SW 1271 (cell line): ENCODE measurements at places on chromosomes 3 and 15.

GRCh38 chr3:119600732-119601131 lies 3.0 kb downstream of the PLA1A start:
- no peak for DNase-seq

DNA sequence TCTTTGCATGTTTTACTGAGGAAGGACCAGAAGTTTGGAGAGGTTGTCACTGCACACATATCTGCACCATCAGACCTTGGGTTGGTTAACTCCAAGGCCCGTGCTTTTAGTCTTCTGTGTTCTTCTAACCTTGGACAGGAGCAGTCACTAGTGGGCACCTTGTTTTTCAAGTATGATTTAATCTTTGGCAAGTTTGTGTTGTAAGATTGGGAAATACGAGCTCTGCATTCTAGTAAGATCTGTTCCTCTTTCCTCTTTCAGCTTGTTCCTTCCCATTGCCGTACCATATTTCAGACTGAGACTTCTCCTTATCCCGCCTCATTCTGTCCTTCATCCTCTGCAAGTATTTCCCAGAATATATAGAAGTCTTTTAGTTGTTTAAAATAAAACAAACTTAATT lies 5.1 kb downstream of the TMOD2 start:
- no peak for DNase-seq

DNA sequence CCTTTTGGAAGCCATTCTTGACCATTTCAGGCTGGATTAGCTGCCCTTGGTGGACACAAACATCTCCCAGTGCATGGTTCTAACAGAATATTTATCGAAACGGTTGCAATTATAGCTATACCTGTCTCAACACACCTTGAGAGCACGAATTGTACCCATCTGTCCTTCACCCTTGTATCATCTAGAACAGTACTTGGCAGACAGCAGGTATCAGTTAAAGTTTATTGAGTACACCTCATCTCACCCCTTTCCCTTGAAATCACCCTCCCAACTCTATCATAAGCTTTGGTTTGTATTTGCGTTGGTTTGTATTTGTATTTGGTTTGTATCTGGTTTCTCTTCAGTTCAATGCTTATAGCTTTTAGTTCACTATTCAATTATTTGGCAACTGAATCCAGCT lies 12.4 kb downstream of the TSPAN3 start:
- DNase-seq, result no peak

GRCh38 chr15:33116198-33116597 lies 78.3 kb downstream of the FMN1 start:
- DNase-seq, result no peak

DNA sequence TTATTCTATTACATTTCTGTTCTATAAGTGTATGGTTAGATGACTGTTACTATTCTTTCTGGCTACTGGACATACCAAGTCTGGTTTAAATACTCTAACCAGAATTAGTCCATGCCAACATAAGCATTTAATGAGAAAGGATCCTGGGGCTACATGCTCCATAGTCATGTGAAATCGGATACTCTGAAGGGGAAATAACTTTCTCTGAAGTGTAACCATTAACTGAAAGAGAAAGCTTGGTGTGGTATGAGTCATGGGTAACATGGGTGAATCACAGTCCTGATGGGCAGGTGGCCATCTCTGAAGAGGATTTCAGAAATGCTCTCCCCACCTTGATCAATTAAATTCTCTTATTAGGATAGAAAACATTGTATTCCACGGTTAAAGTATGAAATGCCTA lies 69.4 kb downstream of the FHIT start:
- DNase-seq, result no peak

DNA sequence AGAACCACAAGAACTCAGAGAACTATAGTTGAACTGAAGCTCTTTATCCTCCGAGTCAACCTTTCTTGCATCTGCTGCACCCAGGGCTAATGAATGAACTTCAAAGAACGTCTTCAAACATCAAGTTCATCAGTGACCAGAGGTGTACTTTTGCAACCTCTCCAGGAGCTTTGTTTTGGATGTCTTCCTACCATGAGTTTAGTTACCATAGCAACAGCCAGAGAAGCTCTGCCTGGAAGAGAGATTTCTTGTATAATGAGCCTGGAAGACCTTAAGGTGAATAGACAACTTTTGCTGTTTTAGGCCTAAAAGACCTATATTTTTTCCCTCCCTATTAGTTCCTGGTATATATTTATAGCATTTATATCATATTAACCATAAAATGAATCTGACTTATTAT lies 9.1 kb downstream of the ACTC1 start:
- no peak for DNase-seq

DNA sequence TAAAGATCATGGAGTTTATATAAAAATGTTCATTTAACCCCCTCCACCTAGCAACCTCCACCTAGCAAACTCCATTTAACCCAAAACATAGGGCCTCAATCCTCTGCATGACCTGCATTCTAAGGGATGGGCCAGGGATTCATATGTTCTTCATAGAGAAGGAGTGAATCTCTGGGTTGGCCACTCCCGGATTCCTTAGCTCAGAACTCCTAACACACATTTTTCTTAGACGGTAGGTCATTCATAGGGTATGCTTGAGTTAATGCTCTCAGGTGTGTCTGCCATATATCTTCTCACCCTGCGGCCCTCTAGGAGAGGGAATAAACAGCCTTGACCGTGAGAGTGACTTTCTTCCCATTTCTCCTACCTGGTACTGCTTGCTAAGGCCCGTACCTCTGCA lies 102.0 kb upstream of the IGSF10 start:
- DNase-seq, result no peak

DNA sequence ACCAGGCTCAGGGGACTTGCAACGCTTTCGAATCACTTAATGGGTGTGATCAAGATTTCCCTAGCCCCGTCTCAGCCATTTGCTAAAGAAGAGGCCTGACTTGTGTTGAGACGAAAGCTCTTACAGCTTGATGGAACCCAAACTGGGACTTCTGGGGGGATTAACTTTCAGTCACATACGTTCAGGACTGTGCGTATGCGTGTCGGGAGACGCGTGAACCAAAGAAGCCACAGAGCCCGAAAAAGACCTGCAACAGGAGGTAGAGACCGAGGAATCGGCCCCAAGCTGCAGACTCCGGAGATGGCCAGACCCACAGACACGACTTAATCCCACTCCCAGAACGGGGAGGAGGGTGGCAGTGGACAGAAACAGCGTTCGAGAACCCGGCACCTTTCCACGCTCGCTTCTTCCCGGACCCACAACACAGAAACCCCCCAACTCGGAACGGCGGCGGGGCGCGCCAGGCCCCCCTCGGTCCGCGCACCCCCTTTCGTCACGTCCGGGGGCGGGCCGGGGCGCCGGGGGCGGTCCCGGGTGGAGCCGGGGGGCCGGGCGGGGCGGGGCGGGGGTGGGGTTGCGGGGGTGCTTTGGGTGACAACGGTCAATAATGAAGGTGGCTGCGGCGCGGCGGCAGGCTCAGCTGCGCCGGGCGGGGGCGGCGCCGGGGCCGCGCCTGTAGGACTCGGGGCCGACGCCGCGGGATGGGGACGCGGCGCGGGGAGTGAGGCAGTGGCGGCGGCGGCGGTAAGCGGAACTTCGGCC lies at the start of gene ATP11B:
ATP11B (plus strand) TSS at position 604 of the 762 bp plus-strand sequence. CDS start 256 bp downstream, outside the sequence.
- peak; percentile 49 for DNase-seq

- DNase-seq, result no peak
These were observed 219.0 kb downstream of the ITPR1 start for GRCh38 chr3:4712109-4712508.

GRCh38 chr3:30688776-30689641 lies 82.6 kb downstream of the TGFBR2 start:
- DNase-seq, result peak; percentile 24

- DNase-seq, result no peak
These were observed 14.3 kb downstream of the TPM1 start for GRCh38 chr15:63056829-63057228.

DNA sequence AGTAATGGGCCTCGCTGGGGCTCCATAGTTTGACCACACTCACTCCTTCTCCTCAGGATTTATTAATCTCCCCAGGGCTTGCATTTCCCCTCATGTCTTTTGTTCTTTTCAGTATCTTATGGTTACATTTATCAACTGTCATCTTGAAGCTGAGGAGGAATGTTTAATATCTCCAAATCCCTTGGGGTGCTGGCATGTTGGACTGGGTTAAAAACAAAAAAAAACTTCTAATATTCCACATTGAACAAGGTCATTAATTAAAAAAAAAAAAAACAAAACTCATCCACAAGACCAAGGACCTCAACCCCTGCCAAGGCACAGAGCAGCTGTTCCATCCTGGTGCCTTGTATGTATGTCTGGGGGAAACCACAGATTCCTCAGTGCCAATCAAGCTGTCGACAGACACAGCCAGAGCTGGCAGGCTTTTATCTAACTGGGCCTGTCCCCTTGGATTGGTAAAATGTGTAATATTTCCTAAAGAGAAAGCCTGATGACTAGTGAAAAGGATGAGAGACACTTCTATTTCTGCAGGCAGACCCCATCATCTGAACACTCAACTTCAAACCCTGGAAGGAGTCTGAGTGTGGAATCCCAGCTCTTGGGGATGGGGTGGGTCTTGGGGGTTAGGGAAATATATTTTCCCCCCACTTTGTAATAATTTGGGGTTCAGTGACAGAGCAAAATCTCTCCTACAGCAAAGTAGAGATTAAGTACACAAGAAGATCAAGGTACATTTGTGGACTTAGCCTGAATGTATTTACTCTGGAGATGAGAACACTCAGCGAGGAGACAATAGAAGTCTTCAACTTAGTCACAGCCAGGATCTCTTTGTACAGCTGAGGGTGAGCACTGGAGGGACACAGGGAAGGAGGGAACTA lies 69.1 kb downstream of the TTC23 start:
- DNase-seq, result no peak

DNA sequence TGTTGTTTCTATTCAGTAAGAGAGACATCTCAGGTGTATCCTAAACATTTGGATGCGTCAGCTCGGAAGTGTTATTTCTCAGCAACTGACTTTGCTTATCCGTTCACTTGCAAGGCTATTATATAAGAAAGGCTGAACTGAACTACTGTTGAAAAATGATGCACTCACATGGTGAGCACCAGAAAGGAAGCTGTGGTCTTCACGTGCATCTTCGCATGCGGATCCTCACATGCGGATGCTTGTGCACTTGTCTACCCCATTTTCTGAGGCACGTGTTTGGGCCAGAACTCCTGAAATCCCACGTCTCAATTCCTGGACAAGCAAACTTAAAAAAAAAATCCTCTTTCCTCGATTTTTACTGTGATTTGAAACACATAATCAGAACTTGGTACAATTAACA lies 63.2 kb downstream of the PDZRN3 start:
- no peak for DNase-seq
